ENCODE measurements at places on chromosomes 5 and 9.

DNA sequence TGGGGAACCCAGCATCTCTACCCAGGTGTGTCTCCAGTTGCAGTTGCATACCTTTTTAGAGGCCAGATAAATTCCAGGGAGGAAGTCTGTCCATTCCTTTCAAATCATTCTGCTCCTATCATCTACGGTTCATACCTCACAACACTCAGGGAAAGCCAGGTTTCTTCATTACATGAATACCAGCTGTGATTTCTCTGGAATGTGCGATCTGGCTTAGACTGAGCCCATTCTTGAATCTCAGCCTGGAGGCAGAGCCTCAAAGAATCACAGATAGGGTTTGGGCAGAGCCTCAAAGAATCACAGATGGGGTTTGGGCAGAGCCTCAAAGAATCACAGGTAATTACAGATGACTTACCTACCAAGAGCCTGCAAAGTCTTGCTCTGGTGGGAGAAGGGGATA is 7.2 kb downstream of the P4HA2 start:
- DNase-seq, result no peak

DNA sequence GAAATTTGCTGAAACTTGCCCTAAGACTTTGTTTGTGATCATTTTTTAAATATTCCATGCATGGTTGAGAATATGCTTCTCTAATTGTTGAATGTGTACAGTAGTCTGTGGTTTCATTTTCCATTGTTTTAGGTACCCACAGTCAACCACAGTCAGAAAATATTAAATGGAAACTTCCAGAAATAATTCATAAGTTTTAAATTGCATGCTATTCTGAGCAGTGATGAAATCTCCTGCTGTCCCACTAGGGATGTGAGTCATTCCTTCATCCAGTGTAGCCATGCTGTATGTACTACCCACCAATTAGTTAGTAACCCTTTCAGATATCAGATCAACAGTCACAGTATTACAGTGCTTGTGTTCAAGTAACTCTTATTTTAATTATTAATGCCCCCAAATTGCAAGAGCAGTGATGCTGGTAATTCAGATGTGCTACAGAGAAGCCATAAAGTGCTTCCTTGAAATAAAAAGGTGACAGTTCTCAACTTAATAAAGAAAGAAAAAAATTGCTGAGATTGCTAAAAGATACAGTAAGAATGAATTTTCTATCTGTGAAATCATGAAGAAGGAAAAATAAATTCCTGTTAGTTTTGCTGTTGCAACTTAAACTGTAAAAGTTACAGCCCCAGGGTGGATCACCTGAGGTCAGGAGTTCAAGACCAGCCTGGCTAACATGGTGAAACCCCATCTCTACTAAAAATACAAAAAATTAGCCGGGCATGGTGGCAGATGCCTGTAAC is 79.9 kb upstream of the FBXL17 start:
- no peak for DNase-seq

DNA sequence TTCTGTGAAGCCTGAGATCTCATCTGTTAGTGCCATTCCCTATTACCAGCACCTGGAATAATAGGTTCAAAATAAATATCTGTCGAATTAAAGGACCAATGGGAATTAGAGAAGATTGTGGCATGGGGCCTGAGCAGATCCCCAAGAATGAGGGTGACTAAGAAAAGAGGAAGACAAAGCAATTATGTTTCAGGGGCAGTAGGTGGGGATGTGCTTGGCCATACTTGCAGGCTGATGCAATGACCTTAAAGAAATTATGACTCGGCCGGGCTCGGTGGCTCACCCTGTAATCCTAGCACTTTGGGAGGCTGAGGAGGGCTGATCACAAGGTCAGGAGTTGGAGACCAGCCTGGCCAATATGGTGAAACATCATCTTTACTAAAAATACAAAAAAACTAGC is 562.8 kb downstream of the PTPRD start:
- no peak for DNase-seq

GRCh38 chr5:78500028-78500427 is 139.6 kb downstream of the SCAMP1 start:
- no peak for DNase-seq

GRCh38 chr5:79512471-79513307 is 1.2 kb downstream of the HOMER1 start:
- DNase-seq, result no peak

DNA sequence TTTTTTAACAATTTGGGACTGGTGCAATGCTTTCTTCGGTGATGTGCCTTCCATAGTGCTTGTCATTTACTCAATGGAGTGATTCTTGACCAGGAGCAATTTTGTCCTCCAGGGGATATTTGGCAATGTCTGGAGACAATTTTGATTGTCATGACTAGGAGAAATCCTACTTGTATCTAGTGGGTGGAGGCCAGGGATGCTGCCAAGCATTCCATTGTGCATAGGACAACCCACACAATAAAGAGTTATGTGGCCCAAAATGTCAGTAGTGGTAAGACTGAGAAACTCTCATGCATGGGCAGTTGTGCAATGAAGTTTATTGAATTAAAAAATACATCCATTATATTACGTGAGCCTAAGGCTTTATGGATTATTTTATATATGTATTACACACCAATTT is 70.5 kb downstream of the FOCAD start:
- no peak for DNase-seq

GRCh38 chr5:174414315-174414710 is 310.1 kb upstream of the MSX2 start:
- no peak for DNase-seq

DNA sequence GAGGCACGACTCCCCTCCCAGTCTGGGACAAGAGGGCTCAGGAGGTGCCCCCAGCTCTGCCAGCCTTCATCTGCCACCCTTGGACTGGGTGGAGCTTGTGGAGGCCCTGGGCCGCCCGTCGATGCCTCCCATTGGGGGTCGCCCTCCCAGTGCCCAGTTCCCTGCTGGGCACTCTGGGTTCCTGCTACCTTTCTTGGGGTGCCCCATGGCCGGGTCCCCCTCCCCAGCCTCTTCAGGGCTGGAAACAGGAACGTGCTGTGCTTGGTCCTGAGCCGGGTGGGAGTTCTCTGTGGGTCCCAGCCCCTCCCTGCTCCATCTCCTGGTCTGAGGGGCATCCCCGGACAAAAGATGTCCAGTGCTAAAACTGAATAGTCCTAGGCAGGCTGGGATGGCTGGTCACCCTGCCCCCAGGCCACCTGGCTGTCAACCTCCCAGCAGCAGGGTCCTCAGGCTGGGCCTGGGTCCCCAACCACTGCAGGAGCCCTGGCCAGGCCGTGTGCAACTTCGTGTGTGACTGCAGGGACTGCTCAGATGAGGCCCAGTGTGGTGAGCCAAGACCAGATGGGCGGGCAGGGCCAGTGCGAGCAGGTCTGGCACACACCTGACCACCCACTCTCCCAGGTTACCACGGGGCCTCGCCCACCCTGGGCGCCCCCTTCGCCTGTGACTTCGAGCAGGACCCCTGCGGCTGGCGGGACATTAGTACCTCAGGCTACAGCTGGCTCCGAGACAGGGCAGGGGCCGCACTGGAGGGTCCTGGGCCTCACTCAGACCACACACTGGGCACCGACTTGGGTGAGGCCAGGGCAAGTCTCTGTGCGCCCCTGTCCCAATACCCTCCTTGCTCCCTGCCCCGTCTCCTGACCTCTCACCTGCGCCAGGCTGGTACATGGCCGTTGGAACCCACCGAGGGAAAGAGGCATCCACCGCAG is 784 bp downstream of the MAMDC4 start:
- no peak for DNase-seq

DNA sequence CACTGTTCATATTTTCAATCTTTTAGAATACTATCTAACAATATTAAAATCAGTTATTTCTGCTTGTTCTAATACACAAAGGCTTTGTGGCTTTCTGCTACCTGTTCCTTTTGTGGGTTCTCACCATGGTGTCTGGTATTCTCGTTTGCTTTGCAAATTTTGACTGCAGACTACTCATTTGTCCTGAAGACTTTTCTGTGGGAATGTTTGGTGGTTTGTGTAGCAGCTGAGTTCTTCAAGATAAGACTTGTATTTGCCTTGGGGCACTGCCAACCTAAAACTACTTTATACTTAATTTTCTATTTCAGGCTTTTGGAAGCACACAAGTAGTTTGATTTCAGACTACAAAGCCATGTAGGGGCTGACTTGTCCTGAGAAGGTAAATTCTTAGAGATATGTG is 11.1 kb downstream of the IL33 start:
- DNase-seq, result no peak

DNA sequence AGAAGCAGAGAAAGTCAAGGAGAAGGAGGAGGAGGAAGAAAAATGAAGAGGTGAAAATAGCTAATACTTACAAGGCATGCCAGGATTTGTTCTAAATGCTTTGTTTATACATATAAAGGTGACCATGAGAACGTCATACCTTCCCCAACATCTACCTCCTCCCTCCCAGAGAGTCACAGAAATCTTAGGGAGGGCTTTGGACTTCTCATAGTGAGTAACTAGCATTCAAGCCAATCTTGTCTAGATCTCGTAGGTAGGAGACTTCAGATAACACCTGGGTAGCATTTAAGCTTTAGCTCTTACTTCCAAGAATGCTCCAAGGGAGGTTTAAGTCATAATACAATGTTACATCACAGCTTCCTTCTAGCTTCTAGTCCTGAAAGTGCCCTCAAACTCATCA is 36.5 kb upstream of the GPBP1 start:
- DNase-seq, result no peak

GRCh38 chr9:130899051-130899748 is 2.6 kb upstream of the QRFP start:
- no peak for DNase-seq

All from activated naive CD4-positive, alpha-beta T cell (primary cell).